Left cardiac atrium (tissue), 4 donors: ENCODE measurements at places on chromosomes 4 and X. TPM values are rescaled to one million over a fixed set of nuclear protein-coding genes. Genes with fewer than 3 reads are reported as not detected.
A peak's percentile ranks its signal among the peaks of the same experiment; 100 is the strongest.

GRCh38 chr4:80074651-80075050, 1.6 kb upstream of the ANTXR2 start:
- no peak for DNase-seq

GRCh38 chrX:43016021-43016420, 238.1 kb upstream of the PPP1R2C start:
- DNase-seq = no peak

GRCh38 chrX:114581528-114582263, 2.2 kb upstream of the HTR2C start:
- no peak for DNase-seq

Gene BTK
- total RNA-seq = 5.9 TPM

- peak; percentile 24 for DNase-seq
These were observed 775 bp downstream of the KCTD8 start for GRCh38 chr4:44447563-44448504.

Gene FOXR2
- not detected for total RNA-seq
